ENCODE measurements at places on chromosomes 12 and 14.

- ATAC-seq, result no peak
Observed at GRCh38 chr14:100950024-100950423, 46.5 kb upstream of the RTL1 start.

DNA sequence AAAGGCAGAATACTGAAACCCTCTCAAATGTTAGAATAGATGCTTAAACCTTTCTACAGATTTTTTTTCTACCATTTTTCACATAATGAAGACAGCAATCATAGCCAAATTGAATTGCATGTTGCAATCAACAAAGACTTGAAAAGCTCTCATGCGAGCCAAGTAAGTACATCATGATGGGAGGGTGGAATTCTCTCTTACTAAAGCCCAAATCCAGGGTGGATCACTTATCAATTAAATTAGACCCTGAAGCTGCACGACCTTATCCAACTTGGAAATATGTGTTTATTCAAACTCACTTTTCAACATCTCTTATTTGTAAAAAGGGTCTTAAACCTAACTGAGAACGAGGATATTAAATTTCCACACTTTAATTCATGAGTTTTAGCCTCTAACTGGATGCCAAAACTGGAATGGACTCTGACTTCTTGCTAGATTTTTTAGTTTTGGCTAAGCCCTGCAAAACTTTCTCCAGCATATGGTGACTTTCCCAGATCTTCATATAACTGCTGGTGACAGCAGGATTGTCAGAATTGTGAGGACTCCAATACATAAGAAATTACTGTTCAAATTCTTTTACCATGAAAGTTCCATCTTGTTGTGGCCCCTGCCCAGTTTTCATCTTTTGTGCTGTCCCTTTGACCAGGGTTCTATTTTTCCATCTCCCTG is 53.6 kb downstream of the HECTD4 start:
- ATAC-seq, result no peak

GRCh38 chr12:122834104-122834920 is 945 bp upstream of the HIP1R start:
- ATAC-seq, result no peak

- no peak for ATAC-seq
Observed at GRCh38 chr12:109764123-109764522, 50.5 kb downstream of the FAM222A start.

GRCh38 chr14:98018628-98019027 is 1221.4 kb downstream of the VRK1 start:
- no peak for ATAC-seq

- ATAC-seq, result no peak
Observed at GRCh38 chr14:51513933-51514332, 137.8 kb upstream of the FRMD6 start.

GRCh38 chr12:20718294-20718693 is 23.2 kb downstream of the SLCO1C1 start:
- no peak for ATAC-seq

DNA sequence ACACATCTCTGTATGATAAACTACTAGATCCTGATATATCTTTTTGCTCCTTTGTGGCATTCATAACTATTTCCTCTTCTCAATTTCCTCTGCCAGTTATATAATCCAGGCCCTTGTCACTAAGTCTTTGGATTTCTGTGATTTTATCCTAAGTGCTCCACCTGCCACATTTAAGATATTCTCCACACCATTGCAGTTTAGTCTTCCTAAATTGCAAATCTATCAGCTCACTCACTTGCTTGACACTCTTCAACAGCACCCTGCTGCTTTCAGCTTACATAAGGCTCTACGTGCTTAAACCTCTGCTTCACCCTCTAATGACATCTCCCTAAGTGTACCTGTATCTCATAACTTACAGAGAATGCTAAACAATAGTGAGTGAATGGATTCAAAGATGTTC is 1032.2 kb upstream of the SEL1L start:
- ATAC-seq, result no peak

Data from esophagus mucosa (tissue), 1 donor.